ENCODE measurements at places on chromosomes 1 and 21. TPM values are rescaled to one million over a fixed set of nuclear protein-coding genes. Genes with fewer than 3 reads are reported as not detected.

- DNase-seq = no peak
Measured at GRCh38 chr1:164470996-164471395, 88.0 kb upstream of the PBX1 start.

Gene CAMK1G
- polyA plus RNA-seq = 2.0 TPM

DNA sequence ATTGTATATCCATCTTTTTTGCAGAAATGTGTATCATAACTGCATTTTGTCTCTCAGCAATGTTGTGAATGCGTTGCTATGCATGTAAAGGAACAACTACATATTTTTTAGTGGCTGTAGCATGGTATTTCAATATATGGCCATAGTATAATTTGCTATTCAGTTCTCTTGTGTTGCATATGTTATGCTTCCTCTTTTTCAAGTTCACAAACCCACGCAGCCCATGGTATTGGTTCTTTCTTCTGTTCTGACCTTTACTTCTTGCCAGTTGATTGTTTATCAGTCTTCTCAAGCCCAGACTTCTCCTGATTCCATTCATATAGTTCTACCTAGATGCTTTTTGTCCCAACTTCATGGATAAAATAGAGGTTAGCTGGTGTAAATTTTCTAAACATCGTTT lies 6.1 kb downstream of the SLC22A15 start:
- no peak for DNase-seq

Gene RCAN1
- 50.6 TPM for polyA plus RNA-seq

DNA sequence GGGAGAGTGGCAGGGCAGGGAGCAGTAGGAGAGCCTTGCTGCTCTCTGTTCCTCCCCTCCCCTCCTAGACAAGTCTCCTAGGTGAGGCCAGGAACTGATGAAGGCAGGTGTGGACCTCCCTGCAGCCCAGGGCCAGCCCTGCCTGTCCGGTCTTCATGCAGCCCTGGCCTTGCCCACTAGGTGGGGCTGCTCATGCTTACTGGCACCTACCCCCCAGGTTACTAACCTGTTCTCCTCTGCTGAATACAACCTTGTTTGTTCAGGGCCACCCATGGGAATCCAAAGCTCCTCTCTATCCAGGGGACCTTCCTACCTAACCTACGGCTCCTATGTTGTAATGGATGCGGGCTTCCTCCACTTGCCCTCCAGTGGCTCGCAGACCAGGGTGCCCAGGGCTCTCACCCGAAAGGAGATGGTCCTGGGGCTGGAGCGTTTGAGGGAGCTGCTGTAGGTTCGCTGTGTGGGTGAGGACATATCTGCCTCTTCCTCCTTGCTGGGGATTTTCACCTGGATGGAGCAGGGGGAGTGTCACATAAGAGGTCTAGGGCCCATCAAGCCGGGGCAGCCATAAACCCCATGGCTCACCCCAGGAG lies 7.9 kb upstream of the TNNT2 start:
- DNase-seq = no peak

Gene XCL1
- polyA plus RNA-seq = not detected

Gene CYP4B1
- polyA plus RNA-seq = not detected

DNA sequence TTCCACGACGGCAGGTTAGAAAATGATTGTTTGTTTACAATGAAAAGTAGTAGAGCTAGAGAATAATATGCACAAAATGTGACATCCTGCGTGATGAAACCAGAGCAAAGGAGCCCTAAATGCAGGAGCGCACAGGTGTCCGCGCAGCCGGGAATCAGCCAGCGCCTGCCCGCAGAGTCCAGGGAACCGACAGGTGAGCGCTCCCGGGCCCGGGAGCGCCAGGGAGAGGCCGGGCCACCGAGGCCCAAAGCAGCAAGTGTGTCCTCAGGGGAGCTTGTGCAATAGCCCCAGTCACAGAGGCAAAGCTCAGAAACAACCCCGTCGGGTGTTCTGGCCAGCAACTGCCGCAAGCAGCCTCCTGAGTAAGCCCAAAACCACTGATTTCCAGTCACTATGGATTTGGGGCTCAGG lies 789 bp upstream of the GALE start:
- DNase-seq = no peak

- no peak for DNase-seq
Measured at GRCh38 chr1:205980237-205980870, 22.8 kb downstream of the RAB7B start.

- DNase-seq = no peak
Measured at GRCh38 chr1:15308135-15308534, 61.1 kb downstream of the FHAD1 start.

DNA sequence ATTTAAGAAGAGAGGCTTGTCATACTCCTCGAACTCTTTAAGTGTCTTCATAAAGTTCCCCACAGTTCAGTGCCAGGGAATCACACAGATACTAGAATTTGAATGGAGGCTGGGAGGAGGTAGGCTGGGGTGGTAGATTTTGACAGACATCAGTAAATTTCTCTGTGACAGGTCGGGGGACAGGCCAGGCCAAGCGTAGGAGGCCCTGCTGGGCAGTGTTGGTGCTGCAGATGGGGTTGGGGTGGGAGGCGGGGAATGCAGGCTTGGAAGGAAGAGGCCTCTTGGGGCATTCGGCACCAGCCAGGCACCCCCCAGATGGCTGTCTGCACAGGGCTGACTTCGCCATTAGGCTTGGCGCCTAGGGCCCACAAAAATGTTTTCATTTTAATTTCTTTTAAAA lies 84.0 kb downstream of the MAN1C1 start:
- DNase-seq = no peak

Gene CAMSAP2
- 24.2 TPM for polyA plus RNA-seq

Gene ZNF683
- not detected for polyA plus RNA-seq

- no peak for DNase-seq
Measured at GRCh38 chr1:160877221-160877620, 7.8 kb downstream of the ITLN1 start.

Gene SLC35F3
- 0.05 TPM for polyA plus RNA-seq

DNA sequence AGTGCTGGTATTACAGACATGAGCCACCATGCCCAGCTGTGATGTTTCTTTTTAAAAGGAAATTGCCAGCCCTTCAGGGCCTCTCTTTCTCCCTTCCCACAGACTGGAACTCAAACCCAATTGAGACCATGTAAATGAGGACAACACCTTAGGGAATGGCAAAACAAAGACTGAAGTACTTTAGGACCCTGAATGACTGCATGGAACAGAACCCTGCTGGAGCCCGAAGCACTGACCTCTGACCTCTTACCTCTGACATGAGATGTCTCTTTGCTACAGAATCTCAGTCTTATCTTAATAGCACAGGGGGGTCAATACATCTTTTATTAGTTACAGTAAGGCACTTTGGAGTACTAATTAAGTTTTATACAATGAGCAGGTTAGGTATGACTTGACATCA lies 15.5 kb upstream of the DR1 start:
- DNase-seq = no peak

GRCh38 chr1:223642237-223642636 lies 23.3 kb downstream of the CAPN8 start:
- no peak for DNase-seq

DNA sequence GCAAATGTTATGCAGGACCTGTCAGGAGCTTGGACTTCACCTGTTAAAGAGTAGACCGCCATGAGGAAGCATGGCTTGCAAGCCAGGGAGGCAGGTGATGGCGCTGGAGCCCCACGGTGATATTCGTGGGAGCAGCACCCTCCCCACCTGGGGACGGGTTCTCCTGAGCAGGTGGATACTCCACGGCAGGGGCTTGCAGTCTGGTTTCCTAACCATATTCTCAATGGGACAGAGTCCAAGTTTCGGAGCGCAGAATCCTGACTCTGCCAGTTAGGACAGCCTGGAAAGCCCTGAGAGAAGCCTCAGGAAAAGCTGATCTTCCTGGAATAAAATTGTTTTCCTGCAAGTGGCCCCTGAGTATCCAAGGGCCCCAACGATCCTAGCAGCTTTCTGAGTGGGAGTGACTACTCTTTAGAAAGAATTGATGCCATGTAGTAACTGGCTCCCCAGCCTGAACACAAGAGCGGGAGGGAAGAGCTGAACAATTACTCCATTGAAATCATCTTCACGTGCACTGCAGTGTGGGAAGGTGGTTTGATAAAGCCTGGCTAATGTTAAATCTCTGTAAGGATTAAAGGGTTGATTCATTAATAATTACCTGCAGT lies 146.3 kb upstream of the RAB4A start:
- no peak for DNase-seq

DNA sequence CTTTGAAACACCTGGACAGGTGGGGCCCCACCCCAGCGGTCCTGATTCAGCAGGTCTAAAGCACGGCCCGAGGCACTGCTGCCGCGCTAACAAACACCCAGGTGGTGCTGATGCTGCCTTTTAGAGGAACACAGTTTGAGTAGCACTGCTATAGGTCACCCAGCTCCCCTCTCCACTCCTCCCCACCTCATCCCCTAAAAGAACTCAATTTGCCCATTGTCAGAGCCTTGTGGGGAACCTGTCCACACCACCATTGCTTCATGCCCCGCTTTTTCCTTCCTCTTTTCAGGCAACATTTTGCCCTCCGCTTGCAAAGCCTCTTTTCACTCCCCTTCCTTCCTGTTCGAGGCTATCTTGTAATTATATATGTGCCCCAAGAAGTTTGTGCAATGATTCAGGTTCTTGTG lies 26.2 kb upstream of the PADI4 start:
- no peak for DNase-seq

GRCh38 chr1:100708476-100709062 lies 11.0 kb upstream of the VCAM1 start:
- DNase-seq = no peak

DNA sequence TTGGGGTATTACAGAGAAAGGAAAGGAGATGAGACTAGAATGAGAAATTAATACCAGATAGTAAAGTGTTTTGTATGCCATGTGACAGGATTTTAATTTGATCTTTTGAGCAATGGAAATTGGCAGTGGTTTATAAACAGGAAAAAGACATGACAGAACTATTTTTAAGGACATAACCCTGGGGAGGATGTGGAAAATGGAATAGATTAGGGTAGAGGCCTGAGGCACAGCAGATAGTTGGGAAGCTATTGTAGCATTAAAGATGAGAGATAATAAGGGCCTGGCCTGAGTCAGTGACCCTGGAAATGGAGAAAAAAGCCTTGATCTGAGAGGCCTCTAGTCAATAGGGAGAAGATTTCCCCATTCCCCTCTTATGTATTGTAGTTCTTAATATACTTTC lies 22.1 kb upstream of the KCNA3 start:
- no peak for DNase-seq

DNA sequence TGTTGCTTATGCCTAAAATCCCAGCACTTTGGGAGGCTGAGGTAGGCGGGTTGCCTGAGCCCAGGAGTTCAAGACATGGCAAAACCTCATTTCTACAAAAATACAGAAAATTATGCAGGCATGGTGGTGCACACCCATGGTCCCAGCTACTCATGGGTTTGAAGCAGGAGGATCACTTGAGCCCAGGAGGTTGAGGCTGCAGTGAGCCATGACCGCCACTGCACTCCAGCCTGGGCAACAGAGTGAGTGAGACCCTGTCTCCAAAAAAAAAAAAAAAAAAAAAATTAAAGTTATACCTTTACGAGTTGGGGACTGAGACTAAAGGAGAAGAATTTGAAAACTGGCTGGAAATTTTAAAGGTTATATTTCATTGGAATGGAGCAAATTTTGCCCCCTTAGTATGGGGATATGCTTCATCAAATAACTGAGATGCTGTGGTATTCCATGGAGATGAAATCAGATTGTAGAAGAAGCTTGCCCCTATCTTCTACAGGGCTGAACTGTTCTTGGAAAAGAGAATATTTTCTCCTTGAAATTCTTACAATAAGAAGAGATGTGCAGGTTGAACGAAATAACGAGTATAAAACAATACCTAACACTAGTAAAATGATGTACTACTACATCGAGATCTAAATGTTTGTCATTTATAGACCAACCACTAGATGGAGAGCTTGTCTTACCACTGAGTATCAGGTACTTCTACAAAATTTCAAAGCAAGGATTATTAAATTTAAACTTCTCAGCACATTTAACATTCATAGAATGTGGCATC lies 34.9 kb upstream of the SCYL3 start:
- DNase-seq = peak; percentile 16

Gene GBP4
- not detected for polyA plus RNA-seq

- DNase-seq = no peak
Measured at GRCh38 chr1:178644308-178645120, 80.5 kb upstream of the RALGPS2 start.

Gene HNRNPCL2
- not detected for polyA plus RNA-seq

DNA sequence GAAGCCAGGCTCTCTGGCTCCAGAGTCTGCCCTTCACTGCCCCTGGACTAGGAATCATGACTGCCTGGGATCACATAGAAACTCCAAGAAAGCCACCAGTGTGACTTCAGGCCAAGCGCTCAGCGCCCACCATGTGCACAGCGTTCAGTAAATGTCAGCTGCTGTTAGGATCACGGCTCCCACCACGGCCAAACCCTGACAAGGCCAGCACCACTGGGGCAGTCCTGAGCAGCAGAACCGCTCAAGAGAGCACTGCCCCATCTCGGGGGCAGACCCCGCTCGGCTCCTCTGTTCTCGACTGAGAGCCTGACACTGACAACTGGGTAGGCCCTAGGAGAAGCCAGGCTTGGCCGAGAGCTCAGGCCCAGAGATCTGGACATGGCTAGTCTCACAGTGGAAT lies 10.0 kb downstream of the CAPZB start:
- no peak for DNase-seq

Gene CYP4A11
- polyA plus RNA-seq = not detected

DNA sequence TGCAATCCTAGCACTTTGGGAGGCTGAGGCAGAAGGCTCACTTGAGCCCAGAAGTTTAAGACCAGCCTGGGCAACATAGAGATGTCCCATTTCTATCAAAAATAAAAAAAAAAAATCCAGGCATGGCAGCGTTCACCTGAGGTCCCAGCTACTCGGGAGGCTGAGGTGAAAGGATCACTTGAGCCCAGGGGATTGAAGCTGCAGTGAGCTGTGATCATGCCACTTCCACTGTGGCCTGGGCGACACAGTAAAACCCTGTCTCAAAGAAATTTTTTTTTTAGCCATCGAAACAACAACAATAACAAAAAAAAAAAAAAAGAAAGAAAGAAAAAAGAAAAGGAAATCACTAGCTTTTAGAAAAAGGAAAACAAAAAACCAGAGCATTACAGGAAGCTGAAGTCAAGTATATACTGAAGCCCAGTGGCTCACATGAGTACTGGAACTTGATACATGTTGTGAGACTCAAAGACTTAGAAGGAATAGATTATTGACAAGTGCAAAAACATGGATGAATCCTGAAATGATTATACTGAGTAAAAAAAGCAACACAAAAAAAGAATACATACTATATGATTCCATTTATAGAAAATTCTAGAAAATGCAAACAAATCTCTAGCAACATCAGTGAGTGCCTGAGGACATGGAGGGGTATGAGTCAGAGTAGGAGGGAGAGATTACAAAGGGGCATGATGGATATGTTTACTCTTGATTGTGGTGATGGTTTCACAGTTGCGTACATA lies 6.1 kb upstream of the RABGAP1L start:
- DNase-seq = no peak

Gene CD2
- polyA plus RNA-seq = not detected

Gene PTGS2
- 2.1 TPM for polyA plus RNA-seq

Gene GREM2
- polyA plus RNA-seq = 2.1 TPM

- no peak for DNase-seq
Measured at GRCh38 chr1:237134929-237135328, 92.9 kb downstream of the RYR2 start.

GRCh38 chr1:206583707-206584648 lies 28.3 kb downstream of the EIF2D start:
- DNase-seq = peak; percentile 29

Gene C1orf226
- polyA plus RNA-seq = 0.11 TPM

- no peak for DNase-seq
Measured at GRCh38 chr1:190474650-190475211, 2.9 kb downstream of the BRINP3 start.

Measured in AG04450 (cell line).